ENCODE measurements at places on chromosomes 6 and 20. TPM values are rescaled to one million over a fixed set of nuclear protein-coding genes. Genes with fewer than 3 reads are reported as not detected.
A peak's percentile ranks its signal among the peaks of the same experiment; 100 is the strongest.

DNA sequence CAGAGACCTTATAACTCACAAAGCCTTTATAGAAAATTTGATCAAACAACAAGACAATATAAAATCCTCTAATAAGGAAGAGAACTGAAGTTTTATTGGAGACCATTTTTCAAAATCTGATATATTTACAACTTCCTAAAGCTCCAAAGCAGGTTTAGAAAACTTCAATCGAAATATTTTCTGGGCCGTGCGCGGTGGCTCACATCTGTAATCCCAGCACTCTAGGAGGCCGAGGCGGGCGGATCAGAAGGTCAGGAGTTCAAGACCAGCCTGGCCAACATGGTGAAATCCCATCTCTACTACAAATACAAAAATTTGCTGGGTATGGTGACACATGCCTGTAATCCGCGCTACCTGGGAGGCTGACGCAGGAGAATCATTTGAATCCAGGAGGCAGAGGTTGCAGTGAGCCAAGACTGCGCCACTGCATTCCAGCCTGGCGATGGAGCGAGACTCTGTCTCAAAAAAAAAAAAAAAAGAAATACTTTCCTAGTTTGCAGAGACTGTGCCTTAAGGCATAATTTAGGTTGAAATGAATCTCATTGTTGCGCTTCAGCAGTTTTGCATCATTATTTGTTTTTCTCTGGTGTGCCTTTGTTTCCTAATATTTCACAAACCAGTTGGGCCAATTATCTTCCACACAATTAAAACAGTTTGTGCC lies 60.6 kb upstream of the ASIP start:
- H3K4me1 ChIP-seq = peaks cover 27% of the 10 kb centered on the region
- H3K36me3 ChIP-seq = no peaks in the 10 kb centered on the region
- H3K27ac ChIP-seq = peak overlapping the region; percentile 58

The VIP gene
- not detected for total RNA-seq

GRCh38 chr20:18839507-18840247 lies 26.1 kb downstream of the SCP2D1 start:
- no peak overlapping the region for H3K4me3 ChIP-seq
- H3K4me1 ChIP-seq = no peaks in the 10 kb centered on the region
- no peak overlapping the region for H3K27ac ChIP-seq
- no peak for DNase-seq
- no peaks in the 10 kb centered on the region for H3K36me3 ChIP-seq
- H3K27me3 ChIP-seq = no peaks in the 10 kb centered on the region

DNA sequence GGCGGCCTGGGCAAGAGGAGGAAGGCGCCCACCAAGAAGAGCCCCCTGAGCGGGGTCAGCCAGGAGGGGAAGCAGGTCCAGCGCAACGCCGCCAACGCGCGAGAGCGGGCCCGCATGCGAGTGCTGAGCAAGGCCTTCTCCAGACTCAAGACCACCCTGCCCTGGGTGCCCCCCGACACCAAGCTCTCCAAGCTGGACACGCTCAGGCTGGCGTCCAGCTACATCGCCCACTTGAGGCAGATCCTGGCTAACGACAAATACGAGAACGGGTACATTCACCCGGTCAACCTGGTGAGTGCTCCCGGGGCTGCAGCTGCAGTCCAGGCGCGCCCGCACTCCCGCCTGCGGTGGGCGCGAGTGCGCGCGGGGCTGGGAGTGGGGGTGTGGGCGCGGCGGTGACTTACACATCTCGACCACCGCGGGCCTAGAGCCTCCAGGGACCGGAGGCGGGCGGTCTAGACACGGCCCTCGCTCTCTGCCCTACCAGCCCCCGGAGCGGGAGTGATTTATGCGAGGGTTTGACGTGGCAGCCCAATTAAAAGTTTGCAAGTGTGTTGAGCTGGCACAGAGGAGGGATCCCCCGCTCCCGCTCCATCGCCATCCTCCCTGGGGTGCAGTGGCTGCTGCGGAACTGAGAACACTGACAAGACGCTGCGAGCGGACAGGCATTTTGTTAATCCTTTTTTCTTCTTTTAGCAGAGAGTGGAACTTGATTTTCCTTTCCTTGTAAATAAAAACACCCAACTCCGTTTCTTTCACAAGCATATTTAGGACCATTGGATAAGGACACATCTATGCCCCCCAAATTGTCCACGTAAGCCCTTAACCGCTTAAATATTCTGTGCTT lies 867 bp downstream of the TCF21 start:
- peaks cover 7% of the 10 kb centered on the region for H3K4me1 ChIP-seq
- H3K4me3 ChIP-seq = no peak overlapping the region
- H3K27ac ChIP-seq = no peak overlapping the region
- H3K27me3 ChIP-seq = no peaks in the 10 kb centered on the region
- no peak for DNase-seq

GRCh38 chr6:139525415-139525814 lies 151.0 kb upstream of the CITED2 start:
- H3K4me3 ChIP-seq = no peak overlapping the region
- peaks cover 29% of the 10 kb centered on the region for H3K4me1 ChIP-seq
- no peak overlapping the region for H3K27ac ChIP-seq
- no peaks in the 10 kb centered on the region for H3K27me3 ChIP-seq
- no peaks in the 10 kb centered on the region for H3K36me3 ChIP-seq

The ENPP5 gene
- 8.0 TPM for total RNA-seq

GRCh38 chr6:47344022-47344421 lies 34.3 kb upstream of the TNFRSF21 start:
- H3K4me1 ChIP-seq = peaks cover 22% of the 10 kb centered on the region
- H3K27me3 ChIP-seq = no peaks in the 10 kb centered on the region
- DNase-seq = peak; percentile 26
- H3K27ac ChIP-seq = 0 out of 2 replicates have a peak overlapping the region, but pooled peaks have one; percentile 6
- no peaks in the 10 kb centered on the region for H3K36me3 ChIP-seq

The CAGE1 gene
- total RNA-seq = 0.13 TPM

The LPIN3 gene
- 15.4 TPM for total RNA-seq

- H3K36me3 ChIP-seq = no peaks in the 10 kb centered on the region
- no peak overlapping the region for H3K4me3 ChIP-seq
- H3K27ac ChIP-seq = no peak overlapping the region
Measured at GRCh38 chr20:19609642-19610223, 148.3 kb upstream of the RIN2 start.

All from PC-9 (cell line).